ENCODE measurements at places on chromosomes 12 and 14.

GRCh38 chr14:53062856-53063255, 90.3 kb downstream of the DDHD1 start:
- DNase-seq = no peak

DNA sequence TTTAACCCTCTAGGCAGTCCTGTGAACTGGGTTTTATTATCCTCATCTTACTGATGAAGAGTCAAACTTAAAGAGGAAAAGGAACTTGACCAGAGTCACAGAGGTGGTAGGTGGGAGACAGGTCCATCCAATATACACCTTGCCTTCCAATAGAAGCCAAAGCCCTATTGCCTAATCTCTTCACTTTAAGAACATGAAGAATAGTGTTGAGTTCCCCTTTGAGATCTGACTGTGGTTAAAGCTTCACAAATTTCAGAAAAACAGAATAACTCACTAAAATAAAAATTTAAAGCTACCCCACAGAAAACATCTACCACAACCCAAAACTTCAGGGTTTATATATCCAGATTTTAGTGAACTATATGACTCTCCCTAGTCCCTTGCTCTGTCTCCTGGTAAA, 115.4 kb downstream of the ETV6 start:
- no peak for DNase-seq

DNA sequence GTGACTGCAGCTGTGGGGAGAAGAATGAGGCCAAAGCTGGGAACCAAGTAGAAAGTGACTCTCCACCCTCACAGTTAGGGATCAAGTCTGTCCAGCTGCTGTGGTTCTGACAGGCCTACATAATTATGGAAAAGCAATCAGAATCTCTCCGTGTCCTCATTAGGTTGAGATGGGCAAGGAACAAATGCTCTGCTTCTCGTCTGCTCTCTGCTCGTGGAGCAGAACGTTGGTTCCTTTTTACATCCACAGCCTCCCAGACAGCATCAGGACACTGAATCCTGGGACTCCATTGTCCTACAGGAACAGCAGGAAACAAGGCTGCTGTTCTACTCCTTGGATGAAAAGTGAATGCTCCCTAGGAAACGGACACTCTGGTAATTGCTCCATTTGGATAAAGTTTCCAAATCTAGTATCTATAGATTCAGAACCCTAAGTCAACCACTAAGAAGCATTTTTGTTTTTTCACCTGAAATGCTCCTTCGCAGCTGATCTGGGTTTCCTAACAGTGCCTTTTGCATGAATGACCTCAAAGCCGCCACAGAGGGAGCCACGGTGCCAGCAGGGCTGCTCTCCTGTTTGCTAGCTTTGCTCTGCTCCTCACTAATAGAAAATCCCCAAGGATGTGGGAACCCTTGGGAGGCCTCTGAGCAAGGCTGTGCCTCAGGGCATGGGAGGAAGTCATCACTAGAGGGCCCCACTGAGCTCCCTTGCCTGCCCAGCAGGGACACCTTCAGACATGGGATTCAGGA, 102.0 kb downstream of the EGLN3 start:
- no peak for DNase-seq

GRCh38 chr12:6603095-6603567, 4.0 kb downstream of the CHD4 start:
- peak; percentile 45 for DNase-seq

GRCh38 chr12:79121486-79121885, 256.9 kb downstream of the SYT1 start:
- no peak for DNase-seq

DNA sequence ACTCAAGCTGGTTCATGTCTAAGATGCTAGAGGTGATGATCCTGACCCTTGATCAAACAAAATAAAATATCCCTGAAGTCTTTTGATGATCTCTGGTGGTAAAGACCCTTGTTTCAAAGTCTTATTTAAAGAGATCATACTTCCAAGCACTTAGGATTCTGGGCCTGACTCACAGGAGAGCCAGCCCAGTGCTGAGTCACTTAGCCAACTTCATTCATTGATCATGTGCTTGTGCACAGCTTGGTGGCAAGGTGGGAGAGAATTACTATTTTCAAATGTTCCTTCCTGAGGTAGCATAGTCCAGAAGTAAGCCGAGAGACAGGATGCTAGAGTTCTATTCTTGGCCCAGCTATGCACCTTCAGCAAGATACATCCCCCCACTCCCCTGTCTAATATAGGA, 40.6 kb downstream of the SCN8A start:
- no peak for DNase-seq

DNA sequence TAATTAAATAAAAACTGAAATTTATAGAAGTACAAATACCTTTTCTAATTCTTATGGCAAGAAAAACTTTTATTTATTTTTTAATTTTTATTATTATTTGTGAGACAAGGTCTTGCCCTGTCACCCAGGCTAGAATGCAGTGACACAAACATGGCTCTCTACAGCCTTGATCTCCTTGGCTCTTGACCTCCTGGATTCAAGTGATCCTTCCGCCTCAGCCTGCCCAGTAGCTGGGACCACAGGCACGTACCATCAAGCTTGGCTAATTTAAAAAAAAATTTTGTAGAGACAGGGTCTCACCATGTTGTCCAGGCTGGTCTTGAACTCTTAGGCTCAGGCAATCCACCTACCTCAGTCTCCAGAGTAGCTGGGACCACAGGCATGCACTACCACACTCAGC, 47.4 kb downstream of the COCH start:
- DNase-seq = no peak

GRCh38 chr12:65798918-65799317, 25.4 kb upstream of the HMGA2 start:
- no peak for DNase-seq

- DNase-seq = no peak
Measured at GRCh38 chr14:101559624-101560533, 1.4 kb upstream of the DIO3 start.

GRCh38 chr12:72296389-72296788, 24.2 kb downstream of the TRHDE start:
- no peak for DNase-seq

All from CD4-positive, alpha-beta T cell treated with Interleukin-4 for 4 hours (primary cell).